ENCODE measurements at places on chromosomes 4 and X.

GRCh38 chr4:110164856-110165255, 33.6 kb downstream of the ELOVL6 start:
- H3K27ac ChIP-seq: no peak overlapping the region
- H3K27me3 ChIP-seq: no peaks in the 10 kb centered on the region
- peaks cover 21% of the 10 kb centered on the region for H3K4me1 ChIP-seq
- no peak for DNase-seq
- no peak overlapping the region for H3K4me3 ChIP-seq

GRCh38 chr4:119152741-119153140, 17.1 kb downstream of the MYOZ2 start:
- no peak overlapping the region for H3K4me3 ChIP-seq
- no peaks in the 10 kb centered on the region for H3K36me3 ChIP-seq
- no peak for DNase-seq
- peaks cover 4% of the 10 kb centered on the region for H3K27me3 ChIP-seq

- no peaks in the 10 kb centered on the region for H3K27me3 ChIP-seq
- no peak overlapping the region for H3K27ac ChIP-seq
- DNase-seq: no peak
- no peak overlapping the region for H3K4me3 ChIP-seq
- H3K36me3 ChIP-seq: peaks cover 43% of the 10 kb centered on the region
Observed at GRCh38 chr4:5722328-5722727, 11.3 kb downstream of the EVC start.

DNA sequence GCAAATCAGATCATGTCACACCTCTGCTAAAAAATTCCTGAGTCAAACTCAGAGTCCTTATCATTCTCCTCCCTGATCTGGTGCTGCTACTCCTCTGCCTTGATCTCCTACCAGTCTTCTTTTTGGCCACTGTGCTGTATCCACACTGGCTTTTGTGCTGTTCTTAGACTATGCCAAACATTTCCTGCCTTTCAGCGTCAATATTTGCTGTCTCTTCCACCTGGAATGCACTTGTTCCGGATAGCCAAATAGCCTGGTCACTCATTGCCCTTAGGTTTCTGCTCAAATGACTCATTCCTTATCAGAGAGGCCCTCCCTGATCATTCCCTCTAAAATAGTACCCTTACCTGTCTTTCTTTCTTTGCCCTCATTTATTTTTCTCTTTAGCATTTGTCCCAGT, 24.4 kb upstream of the RP2 start:
- DNase-seq: no peak
- H3K4me1 ChIP-seq: no peaks in the 10 kb centered on the region
- H3K36me3 ChIP-seq: no peaks in the 10 kb centered on the region
- no peak overlapping the region for H3K4me3 ChIP-seq
- H3K27me3 ChIP-seq: peaks cover 4% of the 10 kb centered on the region
- H3K27ac ChIP-seq: no peak overlapping the region

GRCh38 chr4:119537586-119537985, 91.0 kb downstream of the PDE5A start:
- no peak overlapping the region for H3K4me3 ChIP-seq
- DNase-seq: no peak
- no peak overlapping the region for H3K27ac ChIP-seq
- H3K27me3 ChIP-seq: no peaks in the 10 kb centered on the region
- H3K36me3 ChIP-seq: peaks cover 33% of the 10 kb centered on the region
- no peaks in the 10 kb centered on the region for H3K4me1 ChIP-seq

GRCh38 chr4:38673130-38673978, 9.4 kb downstream of the KLF3 start:
- peak overlapping the region; percentile 54 for H3K4me3 ChIP-seq
- no peaks in the 10 kb centered on the region for H3K36me3 ChIP-seq

DNA sequence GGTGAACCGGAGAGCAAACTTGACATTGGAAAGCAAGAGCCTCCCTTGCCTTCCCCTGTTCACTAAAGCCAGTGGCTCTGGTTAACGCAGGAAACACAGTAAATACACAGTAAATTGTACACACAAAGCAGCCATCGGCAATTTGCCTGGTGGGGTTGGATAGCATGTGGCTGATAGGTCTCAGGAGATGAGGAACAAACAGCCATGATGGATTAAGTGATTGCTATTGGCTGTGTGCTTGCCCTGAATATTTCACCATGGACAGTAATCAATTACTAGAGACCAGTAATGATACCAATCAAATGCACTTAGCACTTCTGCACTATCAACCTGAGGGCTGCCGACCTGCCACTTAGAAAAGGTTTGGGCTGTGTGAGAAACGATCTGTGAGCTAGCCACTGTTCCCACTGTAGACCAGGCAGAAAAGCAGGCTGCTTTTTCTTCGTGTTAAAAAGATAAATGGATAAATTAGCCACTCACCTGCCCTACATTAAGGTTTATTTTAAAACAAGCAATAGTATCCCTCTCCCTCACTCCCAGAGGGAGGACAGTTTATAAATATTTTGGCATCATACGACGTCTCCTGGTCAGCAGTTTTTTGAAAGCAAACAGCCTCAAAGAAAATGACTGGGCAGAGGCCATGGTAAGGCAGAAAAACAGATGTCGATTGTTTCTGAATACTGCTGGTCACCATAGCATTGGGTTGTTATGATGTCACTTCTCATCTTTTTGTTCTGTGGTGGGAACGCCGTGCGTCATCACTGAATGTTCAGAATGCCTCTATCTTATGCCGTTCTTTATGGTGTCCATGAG, 167.1 kb downstream of the MAML3 start:
- no peaks in the 10 kb centered on the region for H3K36me3 ChIP-seq
- peaks cover 11% of the 10 kb centered on the region for H3K4me1 ChIP-seq

DNA sequence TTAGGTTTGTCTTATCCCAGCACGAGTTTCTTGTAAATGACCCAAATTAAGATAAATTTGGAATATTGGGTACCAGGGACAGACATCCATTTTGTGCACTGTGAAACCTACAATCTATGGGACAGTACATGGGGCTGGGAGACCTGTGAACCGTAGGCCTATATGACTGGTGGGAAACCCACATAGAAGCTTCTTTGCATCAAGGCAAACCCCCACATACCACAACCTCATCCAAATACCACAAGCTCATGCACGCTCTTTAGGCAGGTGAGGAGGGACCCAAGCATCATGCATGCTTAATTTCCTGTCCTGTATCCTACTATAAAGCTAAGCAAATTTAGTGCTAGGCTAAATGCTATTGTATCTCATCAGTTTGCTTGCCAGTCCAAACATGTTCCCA, 47.8 kb downstream of the NIPAL1 start:
- H3K27ac ChIP-seq: no peak overlapping the region
- H3K4me1 ChIP-seq: no peaks in the 10 kb centered on the region
- DNase-seq: no peak
- peaks cover 40% of the 10 kb centered on the region for H3K27me3 ChIP-seq

DNA sequence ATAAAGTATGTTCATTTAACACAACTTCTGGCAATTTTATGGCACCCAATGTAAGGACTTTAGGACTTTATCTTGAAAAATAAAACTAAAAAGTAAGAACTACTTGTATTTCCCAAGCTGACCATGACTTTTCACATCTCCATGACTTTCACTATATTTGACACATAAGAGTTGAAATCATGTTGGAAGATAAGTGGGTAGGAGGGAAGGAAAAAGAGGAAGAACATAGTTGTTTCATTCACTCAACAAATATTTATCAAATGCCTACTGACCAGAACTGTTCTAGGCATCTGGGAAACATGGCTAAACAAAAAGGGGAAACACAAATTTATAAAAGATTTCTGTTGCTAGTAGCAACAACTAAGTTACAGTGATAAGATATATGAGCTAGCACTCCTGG, 16.0 kb downstream of the SCLT1 start:
- no peak overlapping the region for H3K4me3 ChIP-seq
- no peaks in the 10 kb centered on the region for H3K27me3 ChIP-seq
- no peak for DNase-seq
- no peaks in the 10 kb centered on the region for H3K4me1 ChIP-seq
- peaks cover 51% of the 10 kb centered on the region for H3K36me3 ChIP-seq

- no peak overlapping the region for H3K27ac ChIP-seq
- no peak overlapping the region for H3K4me3 ChIP-seq
- no peaks in the 10 kb centered on the region for H3K4me1 ChIP-seq
- no peaks in the 10 kb centered on the region for H3K36me3 ChIP-seq
Observed at GRCh38 chr4:80587871-80588385, 252.4 kb downstream of the CFAP299 start.

DNA sequence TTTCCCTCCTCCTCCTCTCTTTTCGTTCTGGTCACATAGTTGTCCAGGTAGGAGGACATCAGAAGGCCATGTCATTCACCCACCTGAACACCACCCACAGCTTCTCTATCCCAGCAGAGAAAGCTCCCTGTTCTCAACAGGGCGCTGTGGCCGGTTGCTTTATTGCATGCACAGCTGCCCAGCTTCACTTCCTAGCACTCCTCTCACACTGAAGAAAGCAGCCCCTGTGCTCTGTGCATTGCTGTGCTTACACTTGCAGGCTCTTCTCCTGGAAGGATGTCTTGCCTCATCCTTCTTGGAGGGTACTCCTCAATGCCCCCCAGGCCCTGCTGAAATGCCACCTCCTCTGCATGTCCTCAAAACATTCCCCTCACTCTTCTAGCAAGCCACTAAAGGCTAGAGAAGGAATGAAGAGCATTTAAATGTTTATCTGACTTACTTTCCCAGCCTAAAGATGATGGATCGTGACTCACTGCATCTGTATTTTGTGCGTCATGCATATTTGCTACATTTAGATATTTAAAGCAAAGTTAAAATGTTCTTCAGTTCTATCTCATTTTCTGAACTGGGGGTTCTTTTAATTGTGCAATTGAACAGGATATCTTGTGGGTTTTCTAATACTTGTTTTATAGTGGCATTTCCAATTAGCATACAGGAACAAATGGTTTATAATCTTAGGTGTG, 186.4 kb upstream of the PUDP start:
- peaks cover 2% of the 10 kb centered on the region for H3K36me3 ChIP-seq
- H3K4me1 ChIP-seq: peaks cover 43% of the 10 kb centered on the region
- H3K27ac ChIP-seq: peak overlapping the region; percentile 76
- H3K4me3 ChIP-seq: no peak overlapping the region

GRCh38 chrX:52608961-52609360, 45.7 kb downstream of the SSX7 start:
- H3K27me3 ChIP-seq: no peaks in the 10 kb centered on the region
- DNase-seq: no peak
- H3K4me3 ChIP-seq: no peak overlapping the region
- H3K4me1 ChIP-seq: no peaks in the 10 kb centered on the region
- H3K27ac ChIP-seq: no peak overlapping the region

- no peaks in the 10 kb centered on the region for H3K36me3 ChIP-seq
- peaks cover 40% of the 10 kb centered on the region for H3K4me1 ChIP-seq
- no peak for DNase-seq
- H3K27me3 ChIP-seq: no peaks in the 10 kb centered on the region
Observed at GRCh38 chr4:41215969-41216293, 1.6 kb upstream of the APBB2 start.

GRCh38 chrX:40761762-40762161, 26.4 kb upstream of the MED14 start:
- no peak overlapping the region for H3K4me3 ChIP-seq
- no peaks in the 10 kb centered on the region for H3K36me3 ChIP-seq
- no peaks in the 10 kb centered on the region for H3K4me1 ChIP-seq
- no peaks in the 10 kb centered on the region for H3K27me3 ChIP-seq

GRCh38 chr4:154361450-154361849, 130.1 kb downstream of the DCHS2 start:
- no peak overlapping the region for H3K4me3 ChIP-seq
- no peaks in the 10 kb centered on the region for H3K4me1 ChIP-seq
- H3K27me3 ChIP-seq: peaks cover 22% of the 10 kb centered on the region
- H3K36me3 ChIP-seq: no peaks in the 10 kb centered on the region
- no peak overlapping the region for H3K27ac ChIP-seq

GRCh38 chr4:157280673-157281072, 60.1 kb downstream of the GRIA2 start:
- no peak overlapping the region for H3K4me3 ChIP-seq
- H3K4me1 ChIP-seq: no peaks in the 10 kb centered on the region
- no peak for DNase-seq
- no peak overlapping the region for H3K27ac ChIP-seq

DNA sequence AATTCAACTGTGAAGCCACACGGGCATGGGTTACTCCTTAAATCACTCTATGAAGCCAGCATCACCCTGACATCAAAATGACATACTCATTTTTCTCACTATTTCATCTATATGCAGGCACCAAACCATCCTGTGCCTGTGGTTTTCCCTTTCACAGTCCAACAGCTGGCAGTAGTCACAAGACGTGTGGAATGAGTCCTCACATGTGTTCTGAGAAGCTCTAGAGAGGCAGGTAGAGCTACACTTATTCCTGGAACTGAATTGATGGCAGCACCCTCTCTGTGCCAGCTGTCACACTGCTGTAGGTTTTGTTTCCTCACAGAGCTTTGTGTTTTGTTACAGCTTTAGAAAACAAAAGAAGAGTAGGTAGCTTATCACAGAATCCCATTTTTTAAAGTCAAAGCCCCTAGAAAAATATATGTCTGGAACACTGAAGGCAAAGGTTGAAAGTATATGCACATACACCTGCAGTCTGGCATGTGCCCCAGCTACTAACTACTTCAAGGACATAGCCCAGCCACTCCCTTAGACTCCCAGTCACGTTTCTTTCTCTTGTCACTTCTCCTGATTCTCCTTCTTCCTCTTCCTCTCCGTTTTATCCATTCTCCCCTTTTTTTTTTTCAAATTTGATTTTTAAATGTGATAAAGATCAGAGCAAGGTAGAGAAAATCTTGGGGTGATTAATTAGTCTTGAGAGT, 107.1 kb downstream of the ANXA10 start:
- no peak overlapping the region for H3K27ac ChIP-seq
- DNase-seq: no peak
- no peaks in the 10 kb centered on the region for H3K4me1 ChIP-seq

- peaks cover 33% of the 10 kb centered on the region for H3K36me3 ChIP-seq
- no peak overlapping the region for H3K4me3 ChIP-seq
- no peak for DNase-seq
- H3K4me1 ChIP-seq: no peaks in the 10 kb centered on the region
- no peak overlapping the region for H3K27ac ChIP-seq
Observed at GRCh38 chr4:122218762-122219161, 66.6 kb downstream of the BLTP1 start.

DNA sequence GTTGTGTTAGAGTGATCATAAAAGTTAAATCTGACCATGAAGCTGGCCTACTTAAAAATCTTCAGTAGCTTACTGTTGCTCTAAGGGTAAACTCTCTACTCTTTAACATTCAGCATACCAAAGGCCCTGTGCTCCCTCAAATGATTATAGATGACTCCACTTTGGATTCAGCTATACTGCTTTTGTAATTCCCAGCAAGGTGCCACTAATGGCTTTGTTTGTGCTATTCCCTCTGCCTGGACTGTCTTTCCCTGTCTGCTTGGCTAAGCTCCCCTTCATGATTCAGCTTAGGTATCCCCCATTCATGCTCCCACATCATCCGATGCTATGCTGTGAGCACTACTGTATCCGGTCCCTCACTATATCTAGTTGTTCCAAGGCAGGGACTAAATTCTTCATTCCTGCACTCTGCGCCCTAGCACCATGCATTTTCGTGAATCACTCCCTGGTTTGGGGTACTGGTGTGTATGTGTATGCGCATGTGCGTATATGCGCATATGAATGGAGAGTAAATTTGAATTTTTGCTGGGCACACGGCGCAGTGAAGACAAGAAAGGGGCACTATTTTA, 453 bp upstream of the PBDC1 start:
- peaks cover 15% of the 10 kb centered on the region for H3K36me3 ChIP-seq
- H3K27me3 ChIP-seq: no peaks in the 10 kb centered on the region
- DNase-seq: no peak
- H3K27ac ChIP-seq: peak overlapping the region; percentile 92

GRCh38 chr4:162229670-162230069, 65.9 kb upstream of the FSTL5 start:
- no peaks in the 10 kb centered on the region for H3K27me3 ChIP-seq
- DNase-seq: no peak
- H3K27ac ChIP-seq: no peak overlapping the region

- no peak overlapping the region for H3K4me3 ChIP-seq
- H3K27ac ChIP-seq: no peak overlapping the region
- no peaks in the 10 kb centered on the region for H3K27me3 ChIP-seq
Observed at GRCh38 chr4:21543514-21543913, 405.1 kb downstream of the KCNIP4 start.

All from osteocyte (in vitro differentiated cells).